PC-3 (cell line): ENCODE measurements at places on chromosomes 7 and 10. TPM values are rescaled to one million over a fixed set of nuclear protein-coding genes. Genes with fewer than 3 reads are reported as not detected.

DNA sequence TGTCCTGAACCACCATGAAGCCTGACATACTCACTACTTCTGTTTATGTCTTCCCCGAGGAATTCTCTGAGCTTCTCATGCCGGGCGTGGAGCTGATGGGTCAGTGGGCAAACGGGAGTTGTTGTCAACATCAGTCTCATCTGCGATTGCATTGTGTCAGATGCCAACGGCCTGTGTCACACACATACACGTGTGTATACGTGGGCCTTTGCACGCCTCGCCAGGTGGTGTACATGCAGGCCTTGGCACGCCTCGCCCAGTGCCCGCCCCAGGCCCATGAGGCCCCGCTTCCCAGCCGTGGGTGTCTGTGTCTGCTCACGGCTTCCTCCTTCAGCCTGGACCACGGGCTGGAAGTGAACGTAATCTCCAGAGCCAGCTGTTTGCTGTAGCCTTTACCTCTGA, 7.5 kb upstream of the CSGALNACT2 start:
- DNase-seq, result no peak
- H3K27me3 ChIP-seq, result no peaks in the 10 kb centered on the region
- peaks cover 29% of the 10 kb centered on the region for H3K4me1 ChIP-seq
- H3K36me3 ChIP-seq, result no peaks in the 10 kb centered on the region
- H3K4me3 ChIP-seq, result no peak overlapping the region
- no peak overlapping the region for H3K27ac ChIP-seq

DNA sequence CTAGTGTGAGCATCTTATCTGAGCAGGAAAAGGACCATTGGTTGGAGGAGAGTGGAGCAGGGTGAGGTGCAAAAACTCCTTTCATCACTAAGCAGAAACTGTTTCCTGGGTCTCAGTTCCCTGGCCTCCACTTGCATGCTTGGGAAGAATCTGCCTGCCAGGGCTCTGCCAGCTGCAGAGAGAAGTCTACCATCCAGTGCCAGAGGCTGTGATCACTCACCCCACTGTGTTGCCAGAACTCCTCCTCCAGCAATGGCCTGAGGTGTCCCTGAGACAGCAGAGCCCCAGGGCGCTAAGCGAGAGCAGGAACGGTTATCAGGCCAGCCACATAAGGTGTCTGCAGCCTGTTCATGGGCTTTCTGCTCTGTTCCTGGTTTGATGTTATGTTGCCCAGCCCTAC, 991.4 kb downstream of the CCSER2 start:
- no peak overlapping the region for H3K27ac ChIP-seq
- H3K27me3 ChIP-seq, result no peaks in the 10 kb centered on the region
- no peaks in the 10 kb centered on the region for H3K4me1 ChIP-seq
- DNase-seq, result no peak
- no peak overlapping the region for H3K4me3 ChIP-seq

DNA sequence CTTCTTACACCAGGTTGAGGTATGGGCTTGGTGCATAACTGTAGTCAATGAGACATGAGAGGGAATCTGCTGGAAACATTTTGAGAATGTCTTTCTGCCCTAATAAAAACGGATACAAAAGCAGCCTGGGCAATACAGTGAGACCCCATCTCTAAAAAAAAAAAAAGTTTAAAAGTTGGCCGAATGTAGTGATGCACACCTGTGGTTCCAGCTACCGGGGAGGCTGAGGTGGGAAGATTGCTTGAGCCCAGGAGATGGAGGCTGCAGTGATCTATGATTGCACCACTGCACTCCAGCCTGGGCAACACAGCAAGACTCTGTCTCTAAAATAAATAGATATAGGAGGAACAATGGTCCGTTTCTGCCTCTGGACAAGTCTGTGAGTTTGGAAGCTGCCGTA, 81.5 kb upstream of the FAM171A1 start:
- H3K4me3 ChIP-seq, result no peak overlapping the region
- no peaks in the 10 kb centered on the region for H3K36me3 ChIP-seq
- H3K4me1 ChIP-seq, result no peaks in the 10 kb centered on the region
- no peak for DNase-seq
- no peak overlapping the region for H3K27ac ChIP-seq
- peaks cover 35% of the 10 kb centered on the region; the same call in 1 of the 2 replicates for H3K27me3 ChIP-seq

DNA sequence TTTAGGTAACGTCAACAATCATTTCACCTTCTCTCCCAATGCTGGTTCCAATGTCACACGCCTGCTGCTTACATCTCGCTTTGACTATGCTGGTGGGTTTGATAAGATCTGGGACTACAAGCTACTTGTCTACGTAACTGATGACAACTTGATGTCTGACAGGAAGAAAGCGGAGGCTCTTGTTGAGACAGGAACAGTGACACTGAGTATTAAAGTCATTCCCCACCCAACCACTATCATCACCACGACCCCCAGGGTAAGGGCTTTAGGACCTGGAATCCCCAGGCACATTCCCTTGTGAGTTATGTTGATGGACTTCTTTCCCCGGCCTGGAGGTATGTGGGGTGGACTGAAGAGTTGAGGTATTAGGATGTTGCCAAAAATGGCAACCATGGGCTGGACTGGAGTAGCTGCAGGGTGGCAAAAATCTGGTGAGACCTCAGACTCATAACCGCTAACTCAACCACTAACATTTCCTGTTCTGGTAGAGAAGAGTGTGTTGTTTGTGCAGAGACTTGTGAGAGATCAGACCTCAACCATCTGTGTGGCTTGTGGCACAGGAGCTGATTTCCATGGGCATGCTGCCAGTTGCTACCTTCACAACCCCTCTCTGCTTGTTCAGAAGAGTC, 59.2 kb downstream of the CDHR3 start:
- no peak overlapping the region for H3K4me3 ChIP-seq
- DNase-seq, result no peak
- no peaks in the 10 kb centered on the region for H3K27me3 ChIP-seq
- H3K36me3 ChIP-seq, result no peaks in the 10 kb centered on the region
- H3K4me1 ChIP-seq, result no peaks in the 10 kb centered on the region

Gene AGMO
- 0.11 TPM in 1 of 2 replicates, not detected in the other for total RNA-seq

Gene ZRANB1
- 12.8 and 13.1 TPM in 2 replicates for total RNA-seq
